HFF-Myc (cell line): ENCODE measurements at places on chromosomes 7 and 10.

DNA sequence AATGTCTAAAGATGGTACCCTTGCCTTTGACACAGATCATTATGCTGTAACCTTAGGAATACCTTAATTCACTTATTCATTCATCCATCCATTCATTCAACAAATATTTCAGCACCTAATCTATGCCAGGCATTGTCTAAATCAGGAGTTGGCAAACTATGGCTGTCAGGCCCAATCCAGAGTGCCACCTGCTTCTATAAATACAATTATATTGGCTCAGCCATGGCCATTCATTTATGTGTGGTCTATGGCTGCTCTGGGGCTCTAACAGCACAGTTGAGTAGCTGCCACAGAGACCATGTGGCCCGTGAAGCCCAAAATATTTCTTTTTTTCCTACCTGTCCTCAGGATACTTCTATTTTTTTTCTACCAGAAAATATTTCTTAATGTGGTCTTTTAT is 6.0 kb upstream of the ITPRIP start:
- no peak for DNase-seq

DNA sequence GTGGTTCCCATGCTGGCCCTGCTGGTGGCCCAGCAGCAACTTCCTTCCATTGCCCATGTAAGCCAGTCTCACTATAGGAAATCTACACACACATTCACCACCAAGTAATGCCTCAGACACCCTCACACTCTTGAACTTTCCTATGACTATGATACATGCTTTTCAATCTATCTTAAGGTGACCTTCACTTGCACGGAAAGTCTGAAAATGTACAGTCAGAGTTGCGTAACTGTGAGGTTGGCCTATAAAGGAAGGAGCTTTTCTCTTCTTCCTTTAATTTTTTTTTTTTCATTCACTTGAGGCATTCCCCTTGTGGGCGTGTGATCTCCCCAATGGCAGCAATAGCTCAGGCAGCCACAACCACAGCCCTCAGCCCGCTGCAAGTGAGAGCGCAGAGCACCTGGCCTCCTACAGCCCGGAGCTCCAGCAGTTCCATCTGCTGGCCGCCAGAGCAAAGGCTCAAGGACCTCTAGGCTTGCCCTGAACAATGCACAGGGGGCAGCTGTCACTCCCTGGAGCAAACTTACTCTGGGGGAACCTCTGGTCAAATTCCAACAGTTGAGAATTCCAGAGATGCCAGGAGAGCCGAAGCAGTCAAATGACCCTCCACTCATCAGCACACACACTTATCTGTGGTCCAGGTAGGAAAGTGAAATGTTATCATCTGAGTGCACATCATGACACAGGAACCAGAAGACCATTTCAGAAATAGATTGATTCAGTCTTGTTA is 123.1 kb upstream of the ADO start:
- DNase-seq = no peak

DNA sequence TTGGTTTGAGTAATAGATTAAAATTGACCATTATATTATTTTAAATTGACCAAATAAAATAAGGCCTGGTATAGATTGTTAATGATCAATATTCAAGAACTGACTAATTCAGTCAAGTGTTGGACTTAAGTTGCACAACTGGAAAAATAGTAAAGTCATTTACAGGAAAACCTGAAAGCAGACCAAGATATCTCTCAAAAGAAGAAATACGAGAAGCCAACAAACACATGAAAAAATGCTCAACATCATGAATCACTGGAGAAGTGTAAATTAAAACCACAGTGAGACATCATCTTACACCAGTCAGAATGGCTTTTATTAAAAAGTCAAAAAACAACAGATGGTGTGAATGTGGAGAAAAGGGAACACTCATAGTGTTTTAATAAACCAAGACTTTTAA is 80.4 kb upstream of the MALRD1 start:
- DNase-seq = no peak

- no peak for DNase-seq
These were observed 70.7 kb upstream of the ANTXRL start for GRCh38 chr10:46216003-46216634.

- DNase-seq = no peak
These were observed 19.6 kb upstream of the INPP5A start for GRCh38 chr10:132517951-132518521.

DNA sequence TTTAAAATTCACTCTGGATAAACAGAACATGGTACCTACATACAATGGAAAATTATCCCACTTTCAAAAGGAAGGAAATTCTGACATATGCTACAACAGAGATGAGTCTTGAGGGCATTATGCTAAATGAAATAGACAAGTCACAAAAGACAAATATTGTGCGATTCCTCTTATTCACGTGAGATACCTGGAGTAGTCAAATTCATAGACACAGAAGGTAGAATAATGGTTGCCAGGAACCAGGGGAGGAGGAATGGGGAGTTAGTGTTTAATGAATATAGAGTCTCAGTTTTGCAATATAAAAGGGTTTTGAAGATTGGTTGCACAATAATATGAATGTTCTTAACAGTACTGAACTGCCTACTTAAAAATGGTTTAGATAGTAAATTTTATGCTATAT is 69.8 kb upstream of the WAC start:
- DNase-seq = no peak

GRCh38 chr10:115772606-115773005 is 500.4 kb downstream of the GFRA1 start:
- DNase-seq = no peak
